ENCODE measurements at places on chromosomes 16 and 17.

DNA sequence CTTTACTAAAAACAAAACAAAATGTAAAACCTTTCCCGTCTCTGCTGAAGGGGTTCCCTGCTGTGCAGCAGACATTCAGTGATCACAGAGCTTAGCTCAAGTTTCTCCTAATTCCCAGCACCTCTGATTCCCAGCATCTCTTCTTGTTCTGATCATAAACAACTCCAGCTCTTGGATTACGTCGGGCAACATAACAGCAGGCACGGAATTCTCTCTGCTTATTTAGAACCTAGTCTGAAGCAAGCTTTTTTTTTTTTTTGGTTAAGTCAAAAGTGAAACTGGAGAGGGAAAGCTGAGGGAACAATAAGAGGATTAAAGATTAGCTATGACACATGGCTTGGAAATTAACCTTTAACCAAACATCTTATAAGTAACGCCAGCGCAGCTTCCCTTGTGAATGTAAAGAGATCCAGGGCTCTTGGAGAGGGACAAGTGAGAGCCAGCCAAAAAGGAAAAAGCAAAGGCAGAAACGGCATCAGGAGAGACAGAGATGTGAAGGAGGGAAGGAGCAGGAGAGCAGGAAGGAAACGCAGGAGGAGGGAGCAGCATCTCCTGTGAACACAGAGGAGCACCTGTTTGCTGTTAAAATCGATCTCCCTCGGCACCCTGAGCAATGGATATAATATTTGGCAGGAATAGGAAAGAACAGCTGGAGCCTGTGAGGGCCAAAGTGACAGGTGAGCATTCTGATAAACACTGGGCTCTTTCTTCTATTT is at the start of gene BCO1:
Gene BCO1, plus strand, starts transcription at position 394 of the 716 bp plus-strand sequence. Its CDS starts 220 bp downstream, at position 614.
- DNase-seq: no peak

DNA sequence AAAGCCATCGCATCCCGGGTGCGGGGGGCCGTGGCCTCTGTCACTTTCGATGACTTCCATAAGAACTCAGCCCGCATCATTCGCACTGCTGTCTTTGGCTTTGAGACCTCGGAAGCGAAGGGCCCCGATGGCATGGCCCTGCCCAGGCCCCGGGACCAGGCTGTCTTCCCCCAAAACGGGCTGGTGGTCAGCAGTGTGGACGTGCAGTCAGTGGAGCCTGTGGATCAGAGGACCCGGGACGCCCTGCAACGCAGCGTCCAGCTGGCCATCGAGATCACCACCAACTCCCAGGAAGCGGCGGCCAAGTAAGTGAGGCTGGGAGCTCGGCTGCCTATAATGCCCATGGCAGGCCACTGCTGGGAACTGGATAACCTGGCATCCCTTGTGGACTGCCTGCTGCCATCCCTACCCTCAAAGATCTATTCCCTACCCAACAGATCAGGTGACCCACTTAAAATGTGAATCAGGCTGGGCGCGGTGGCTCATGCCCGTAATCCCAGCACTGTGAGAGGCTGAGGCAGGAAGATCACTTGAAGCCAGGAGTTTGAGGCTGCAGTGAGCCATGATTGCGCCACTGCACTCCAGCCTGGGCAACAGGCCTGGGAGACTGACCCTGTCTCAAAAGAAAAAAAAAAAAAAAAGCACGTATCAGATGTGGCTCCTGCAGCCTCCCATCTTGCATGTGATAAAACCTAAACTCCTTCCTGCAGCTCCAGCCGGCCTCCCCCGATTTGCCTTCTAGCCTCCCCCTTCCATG is 18.3 kb downstream of the CDIPT start:
- DNase-seq: no peak

- no peak for DNase-seq
These were observed 26.1 kb downstream of the MNT start for GRCh38 chr17:2374549-2375285.

- no peak for DNase-seq
These were observed 748 bp upstream of the CMTM3 start for GRCh38 chr16:66603537-66604375.

- no peak for DNase-seq
These were observed 4.0 kb downstream of the LYRM1 start for GRCh38 chr16:20904507-20905081.

DNA sequence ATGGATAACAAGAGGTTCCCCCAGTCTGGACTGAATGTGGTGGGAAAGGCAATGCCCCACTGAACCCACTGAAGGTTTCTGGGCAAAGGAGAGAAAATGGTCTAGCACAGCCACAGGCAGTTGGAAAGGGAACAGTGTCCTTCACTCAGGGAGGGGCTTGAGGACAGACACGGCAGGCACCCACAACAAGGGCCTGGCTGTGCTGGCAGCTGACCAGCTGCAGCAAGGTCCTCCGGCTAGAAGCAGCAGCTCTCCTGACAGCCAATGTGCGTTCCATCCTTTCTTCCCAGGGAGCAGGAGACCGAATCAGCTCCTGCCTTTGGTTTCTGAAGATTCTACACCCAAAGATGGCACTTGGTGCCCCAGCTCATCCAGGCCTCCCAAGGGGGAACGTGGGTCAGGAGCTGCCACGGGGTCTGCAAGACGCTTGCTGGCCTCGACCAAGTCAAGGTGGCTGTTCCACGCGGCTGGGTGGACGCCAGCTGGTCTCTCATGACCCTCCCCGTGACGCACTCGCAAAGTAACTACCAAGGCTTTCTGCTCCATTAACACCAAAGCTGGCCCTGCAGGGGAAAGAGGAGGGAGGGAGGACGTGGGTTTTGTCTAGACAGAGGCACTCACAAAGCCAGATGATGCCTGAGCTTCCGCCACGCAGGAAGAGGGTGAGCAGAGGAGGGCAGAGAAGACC is 11.1 kb downstream of the ABR start:
- no peak for DNase-seq

GRCh38 chr17:57782647-57783337 is 37.7 kb upstream of the CCDC182 start:
- no peak for DNase-seq

GRCh38 chr17:3502466-3502865 is 26.7 kb downstream of the ASPA start:
- no peak for DNase-seq

- DNase-seq: no peak
These were observed 29.7 kb downstream of the LDHD start for GRCh38 chr16:75086688-75087374.

DNA sequence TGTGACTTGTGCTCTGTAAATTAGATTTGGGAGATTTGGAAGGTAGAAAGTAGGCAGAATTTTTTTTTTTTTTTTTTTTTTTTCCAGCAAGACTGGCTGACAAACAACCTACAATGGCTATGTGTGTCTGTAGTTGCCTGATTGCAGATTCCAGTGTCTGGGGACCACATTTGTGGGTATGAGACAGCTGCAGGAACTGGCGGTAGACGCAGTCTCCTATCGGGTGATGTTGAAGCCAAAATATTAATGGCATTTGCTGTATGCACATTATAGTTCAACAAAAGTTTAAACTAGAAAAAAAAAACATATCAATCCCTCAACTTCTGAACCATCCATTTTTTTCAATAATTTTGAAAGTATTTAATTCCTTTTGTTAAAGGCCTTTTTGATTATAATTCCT is 665.2 kb downstream of the TOX3 start:
- no peak for DNase-seq

GRCh38 chr16:89827383-89828198 is 684 bp upstream of the SPIRE2 start:
- no peak for DNase-seq

- no peak for DNase-seq
These were observed 36.4 kb upstream of the SSTR5 start for GRCh38 chr16:1036166-1036565.

- DNase-seq: no peak
These were observed 30.8 kb downstream of the GPR139 start for GRCh38 chr16:20042848-20043247.

GRCh38 chr16:76900285-76901263 is 290.4 kb upstream of the MON1B start:
- DNase-seq: no peak

DNA sequence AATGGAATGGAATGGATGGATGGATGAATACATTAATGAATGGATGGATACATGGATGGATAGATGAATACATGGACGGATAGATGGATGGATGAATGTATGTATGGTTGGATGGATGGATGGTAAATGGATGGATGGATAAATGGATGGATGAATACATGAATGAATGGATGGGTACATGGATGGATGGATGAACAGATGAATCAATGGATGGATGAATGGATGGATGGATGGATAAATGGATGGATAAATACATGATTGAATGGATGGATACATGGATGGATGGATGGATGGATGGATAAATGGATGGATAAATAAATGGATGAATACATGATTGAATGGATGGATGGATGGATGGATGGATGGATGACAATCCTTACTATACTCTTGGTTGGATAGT is 26.0 kb downstream of the TMC5 start:
- DNase-seq: no peak

- DNase-seq: no peak
These were observed 33.4 kb downstream of the ZZEF1 start for GRCh38 chr17:4109449-4109848.

DNA sequence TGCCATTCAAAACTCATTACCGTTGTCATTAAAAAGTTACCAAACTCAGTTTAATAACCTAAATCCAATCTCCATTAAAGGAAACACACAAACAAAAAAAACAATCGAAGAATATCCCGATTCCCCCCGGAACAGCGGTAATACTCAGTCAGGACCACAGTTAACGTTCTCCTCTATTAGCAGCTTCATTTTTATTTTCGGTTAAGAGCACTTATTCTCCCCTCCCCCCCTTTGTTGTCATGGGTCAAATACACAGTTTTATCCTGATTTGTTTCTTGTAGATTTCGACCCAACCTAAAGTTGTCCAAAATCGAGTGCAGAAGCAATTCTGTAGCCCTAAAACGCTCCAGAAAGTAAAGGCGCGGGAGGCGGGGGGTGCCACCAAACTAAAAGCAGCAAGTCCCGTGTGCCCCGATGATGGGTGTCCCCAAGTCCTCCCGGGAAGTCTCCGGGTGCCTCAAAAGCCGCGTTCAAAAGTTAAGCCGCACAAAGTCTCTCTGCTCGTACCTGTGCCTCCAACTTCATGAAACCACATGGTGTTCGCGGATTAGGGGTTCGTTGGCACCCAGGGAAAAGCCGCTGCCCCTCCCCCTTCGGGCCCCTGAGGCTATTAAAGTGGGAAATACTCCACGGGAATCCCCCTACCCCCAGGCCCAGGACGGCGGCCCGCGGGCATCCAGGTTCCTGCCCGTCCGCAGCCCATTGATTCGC is 996 bp downstream of the SUMO2 start:
- no peak for DNase-seq

DNA sequence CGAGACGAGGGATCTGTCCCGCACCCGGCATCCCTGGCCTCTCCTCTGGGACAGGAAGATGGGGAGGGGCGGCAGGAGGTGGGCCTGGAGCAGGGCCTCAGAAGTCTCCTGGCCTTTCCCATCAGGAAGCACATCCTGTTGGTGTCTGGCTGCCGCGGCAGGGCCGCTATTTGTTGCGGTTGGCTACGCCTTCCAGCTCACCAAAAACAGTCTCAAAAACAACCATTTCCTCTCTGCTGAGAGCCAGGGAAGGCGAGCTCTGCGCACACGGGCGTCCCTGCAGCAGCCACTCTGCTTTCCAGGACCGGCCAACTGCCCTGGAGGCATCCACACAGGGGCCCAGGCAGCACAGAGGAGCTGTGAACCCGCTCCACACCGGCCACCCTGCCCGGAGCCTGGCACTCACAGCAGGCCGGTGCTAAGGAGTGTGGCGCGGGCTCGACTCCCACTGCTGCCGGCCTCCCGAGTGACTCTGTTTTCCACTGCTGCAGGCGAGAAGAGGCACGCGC is at the start of gene TMEM204:
Gene TMEM204, plus strand, starts transcription at position 224 of the 509 bp plus-strand sequence. CDS start 610 bp downstream, outside the sequence.
- DNase-seq: peak; percentile 22

DNA sequence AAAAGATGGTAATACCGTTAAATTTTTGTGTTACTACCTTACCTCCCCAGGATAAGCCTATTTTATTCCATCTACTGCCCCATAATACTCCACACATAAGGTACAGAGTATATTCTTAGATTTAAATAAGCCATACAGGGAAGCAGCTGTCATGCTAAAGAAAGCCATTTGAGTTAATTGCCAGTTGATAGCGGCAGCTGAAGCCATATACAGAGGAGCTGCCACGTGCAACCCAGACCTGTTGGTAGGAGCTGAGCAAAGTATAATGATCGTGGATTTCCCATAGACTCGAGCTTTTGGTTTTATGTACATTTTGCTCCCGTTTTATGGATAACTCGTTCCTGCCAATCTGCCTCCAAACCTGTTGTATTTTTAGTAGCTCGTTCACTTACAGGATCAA is 12.0 kb downstream of the CPSF4L start:
- DNase-seq: no peak

- DNase-seq: no peak
These were observed 212.1 kb upstream of the TNRC6C start for GRCh38 chr17:77746393-77746792.

GRCh38 chr16:2531371-2531695 is at the start of gene CEMP1:
Gene CEMP1, minus strand, starts transcription at chr16:2531408. Its CDS starts 335 bp downstream, at chr16:2531073.
- no peak for DNase-seq

DNA sequence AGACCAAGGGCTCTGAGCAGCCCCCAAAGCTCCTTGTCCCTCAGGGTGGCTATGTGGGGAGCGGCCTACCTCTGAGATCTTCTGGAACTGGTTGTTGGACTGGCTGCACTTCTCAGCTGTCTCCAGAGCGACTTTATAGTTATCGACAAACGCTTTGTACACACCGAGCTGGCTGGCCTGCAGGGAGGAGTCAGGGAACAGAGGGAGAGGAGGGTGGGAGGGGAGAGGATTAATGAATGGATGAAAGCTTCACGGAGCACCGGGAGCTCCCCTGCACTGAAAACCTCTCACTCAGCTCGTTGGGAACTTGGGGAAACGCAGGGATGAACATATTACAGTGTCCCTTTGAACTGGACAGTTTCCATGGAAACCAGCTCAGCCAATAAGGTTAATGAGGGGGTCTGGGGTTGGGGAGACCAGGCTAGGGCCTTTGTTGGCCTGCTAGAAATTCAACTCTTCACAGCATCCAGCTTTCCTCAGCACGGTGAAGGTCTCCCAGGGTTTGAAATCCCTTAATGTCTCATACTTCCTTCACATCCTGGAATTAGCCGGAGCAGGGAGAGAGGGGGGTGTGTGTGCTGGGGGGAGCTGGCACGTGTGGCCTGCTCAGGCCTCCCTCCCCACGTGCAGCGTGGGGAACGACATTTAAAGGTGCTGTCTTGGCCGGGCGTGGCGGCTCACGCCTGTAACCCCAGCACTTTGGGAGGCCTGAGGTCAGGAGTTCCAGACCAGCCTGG is 86.7 kb downstream of the TIMM22 start:
- no peak for DNase-seq

DNA sequence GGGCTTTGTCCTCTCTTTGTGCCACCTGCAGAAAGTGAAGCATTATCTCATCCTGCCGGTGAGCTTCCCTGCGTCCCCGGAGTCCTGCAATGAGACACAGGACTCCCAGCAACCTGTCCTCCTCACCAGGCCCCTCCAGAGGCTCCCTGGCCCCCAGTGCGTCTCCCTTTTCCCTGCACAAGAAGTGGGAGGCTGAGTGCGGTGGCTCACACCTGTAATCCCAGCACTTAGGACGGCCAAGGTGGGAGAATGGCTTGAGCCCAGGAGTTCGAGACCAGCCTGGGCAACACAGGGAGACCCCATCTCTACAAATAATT is 8.4 kb downstream of the GRB7 start:
- DNase-seq: no peak
